ENCODE measurements at places on chromosomes 12 and 14. TPM values are rescaled to one million over a fixed set of nuclear protein-coding genes. Genes with fewer than 3 reads are reported as not detected.

DNA sequence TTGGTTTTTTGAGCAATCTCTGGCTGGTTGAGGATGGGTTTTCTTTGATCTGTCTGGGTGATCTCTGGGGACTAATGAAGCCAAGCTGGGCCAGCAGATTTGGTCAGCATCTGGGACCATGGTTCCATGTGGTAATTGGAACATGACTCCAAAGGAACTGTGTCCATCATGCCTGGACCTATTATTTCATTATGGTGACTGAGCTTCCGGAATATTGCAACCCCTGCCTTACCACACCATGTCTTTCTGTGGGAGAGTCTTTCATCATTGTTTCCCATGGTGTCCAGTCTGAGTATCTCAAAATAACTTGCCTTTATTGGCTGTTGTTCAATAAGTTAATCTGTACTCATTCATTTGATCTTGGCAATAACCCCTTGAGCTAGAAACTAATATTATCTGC is 624.9 kb upstream of the TBX3 start:
- DNase-seq, result no peak

- no peak for DNase-seq
These were observed 1.5 kb upstream of the CLEC12A start for GRCh38 chr12:9969673-9970072.

DNA sequence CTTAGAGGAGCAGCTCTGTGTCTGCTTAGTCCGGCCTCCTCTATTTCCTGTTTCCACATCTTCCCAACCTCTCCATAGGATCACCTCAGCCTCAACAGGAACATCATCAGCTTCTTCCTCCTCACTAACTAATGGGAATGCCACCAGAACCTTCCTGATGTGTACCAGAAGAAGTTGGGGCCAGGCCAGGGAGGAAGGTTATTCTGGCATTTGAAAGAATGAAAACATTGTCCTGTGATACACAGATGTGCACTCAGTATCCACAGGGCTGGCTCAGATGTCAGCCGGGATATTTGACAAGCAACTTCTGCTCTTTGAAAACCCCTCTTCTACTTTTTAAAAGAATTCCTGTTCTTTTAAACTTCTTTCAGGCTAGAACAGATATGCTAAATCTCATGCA is 63.6 kb downstream of the TMEM30B start:
- DNase-seq, result no peak

GRCh38 chr12:92027701-92028440 is 117.8 kb downstream of the BTG1 start:
- DNase-seq, result no peak

DNA sequence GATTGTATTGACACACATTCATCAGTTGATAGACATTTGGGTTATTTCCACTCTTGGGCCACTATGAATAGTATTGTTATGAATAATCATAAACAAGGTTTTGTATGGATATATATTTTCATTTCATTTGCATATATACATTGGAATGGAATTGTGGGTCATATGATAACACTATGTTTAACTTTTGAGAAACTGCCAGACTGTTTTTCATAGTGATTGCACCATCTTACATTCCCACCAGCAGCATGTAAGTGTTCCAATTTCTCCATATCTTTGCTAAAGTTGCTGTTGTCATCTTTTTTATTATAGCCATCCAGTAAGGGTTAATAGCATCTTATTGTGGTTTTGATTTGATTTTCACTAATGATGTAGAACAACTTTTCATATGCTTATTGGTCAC is 198.5 kb upstream of the PPFIA2 start:
- DNase-seq, result no peak

- DNase-seq, result no peak
These were observed 1.3 kb downstream of the CAMKK2 start for GRCh38 chr12:121295116-121295745.

DNA sequence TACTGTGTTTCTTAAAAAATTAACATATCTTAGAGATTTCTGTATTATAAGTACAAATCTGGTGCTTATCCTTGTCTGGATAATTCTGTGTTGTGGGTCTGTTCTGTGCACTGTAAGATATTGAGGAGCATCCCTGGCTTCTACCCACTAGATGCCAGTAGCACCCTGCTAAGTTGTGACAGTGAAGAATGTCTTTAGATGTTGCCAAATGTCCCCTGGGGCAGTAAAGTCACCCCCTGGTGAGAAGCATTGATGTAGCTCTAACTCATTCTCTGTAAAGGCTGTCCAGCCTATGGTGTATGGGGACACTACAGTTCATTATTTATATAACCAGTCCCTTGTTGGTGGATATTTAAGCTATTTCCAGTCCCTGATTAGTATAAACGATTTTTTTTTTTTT is 31.4 kb downstream of the MAP1LC3B2 start:
- no peak for DNase-seq

DNA sequence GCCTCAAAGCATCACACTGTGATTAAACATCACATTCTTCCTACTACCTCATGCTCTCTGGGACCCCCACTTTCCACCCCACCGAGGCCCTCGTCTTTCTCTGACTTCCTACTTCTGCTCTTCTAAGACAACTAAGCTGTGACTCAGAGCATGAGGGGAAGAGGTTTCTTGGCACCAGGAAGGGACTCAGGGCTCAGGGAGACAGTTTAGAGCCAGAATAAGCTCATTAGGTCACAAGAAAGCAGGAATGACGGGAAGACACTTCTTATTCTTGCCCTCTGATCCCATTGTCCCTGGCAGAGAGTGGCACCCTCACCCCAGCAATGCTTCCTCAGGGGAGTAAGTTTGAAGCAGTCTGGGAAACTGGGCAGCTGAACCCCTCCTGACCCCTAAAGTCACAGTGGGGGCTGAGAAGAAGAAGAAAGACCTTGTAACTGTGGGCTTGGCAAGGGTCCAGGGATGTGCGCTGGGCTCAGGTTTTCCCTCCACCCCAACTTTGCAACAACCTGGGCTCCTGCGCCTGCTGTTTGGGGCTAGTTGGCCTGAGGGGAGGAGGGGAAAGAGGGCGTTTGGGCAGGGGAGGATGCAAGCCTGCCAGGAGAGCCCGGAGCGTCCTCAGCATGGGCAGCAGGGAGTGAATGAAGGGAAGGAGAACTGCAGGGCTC is 64.6 kb upstream of the ACTN1 start:
- peak; percentile 81 for DNase-seq

- DNase-seq, result peak; percentile 33
These were observed 75.5 kb downstream of the FBXL14 start for GRCh38 chr12:1518591-1519516.

- no peak for DNase-seq
These were observed 44.3 kb downstream of the SPRING1 start for GRCh38 chr12:116693286-116694227.

DNA sequence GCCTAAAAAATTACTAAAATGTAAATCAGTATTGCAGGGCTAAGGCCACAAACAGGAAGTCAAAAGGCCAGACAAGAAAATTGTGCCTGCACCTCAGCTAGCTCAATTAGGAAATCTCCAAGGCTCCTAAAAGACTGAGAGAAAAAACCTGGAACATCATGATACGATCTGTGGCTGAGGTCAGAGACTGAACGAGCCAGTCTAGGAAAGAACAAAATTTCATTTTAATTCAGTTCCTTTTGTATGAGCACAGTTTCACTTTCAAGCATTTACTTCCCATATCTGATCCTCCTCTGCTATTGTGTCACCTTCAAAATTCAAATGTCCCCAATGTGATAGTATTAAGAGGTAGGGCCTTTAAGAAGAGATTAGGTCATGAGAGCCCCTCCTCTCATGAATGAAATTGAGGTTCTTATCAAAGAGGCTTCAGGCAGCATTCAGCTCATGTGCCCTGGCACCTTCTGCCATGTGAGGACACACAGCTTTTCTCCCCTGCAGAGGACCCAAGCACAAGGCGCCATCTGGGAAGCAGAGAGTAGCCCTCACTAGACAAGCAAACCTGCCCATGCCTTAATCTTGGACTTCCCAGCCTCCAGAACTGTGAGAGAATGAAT is 14.8 kb downstream of the PRKAB1 start:
- DNase-seq, result no peak

DNA sequence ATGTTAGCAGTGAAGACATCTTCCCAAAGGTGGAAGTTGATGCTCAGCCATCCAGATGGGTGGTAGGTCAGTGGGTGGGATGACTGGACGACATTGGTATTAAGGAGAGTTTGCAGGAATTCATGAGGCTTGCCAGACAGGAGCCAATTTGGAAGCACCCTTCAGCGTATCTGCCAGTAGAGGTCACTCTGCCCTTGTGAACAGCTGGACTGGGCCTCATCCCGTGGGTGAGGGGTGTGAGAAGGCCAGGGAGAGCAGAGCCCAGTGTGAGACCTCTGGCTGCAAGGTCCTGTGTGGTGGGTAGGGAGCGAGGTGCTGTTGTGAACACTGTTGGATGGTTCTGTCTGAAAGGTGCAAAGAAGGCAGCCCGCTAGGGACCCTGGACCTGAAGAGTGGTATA is 37.7 kb downstream of the SLC5A8 start:
- DNase-seq, result no peak

DNA sequence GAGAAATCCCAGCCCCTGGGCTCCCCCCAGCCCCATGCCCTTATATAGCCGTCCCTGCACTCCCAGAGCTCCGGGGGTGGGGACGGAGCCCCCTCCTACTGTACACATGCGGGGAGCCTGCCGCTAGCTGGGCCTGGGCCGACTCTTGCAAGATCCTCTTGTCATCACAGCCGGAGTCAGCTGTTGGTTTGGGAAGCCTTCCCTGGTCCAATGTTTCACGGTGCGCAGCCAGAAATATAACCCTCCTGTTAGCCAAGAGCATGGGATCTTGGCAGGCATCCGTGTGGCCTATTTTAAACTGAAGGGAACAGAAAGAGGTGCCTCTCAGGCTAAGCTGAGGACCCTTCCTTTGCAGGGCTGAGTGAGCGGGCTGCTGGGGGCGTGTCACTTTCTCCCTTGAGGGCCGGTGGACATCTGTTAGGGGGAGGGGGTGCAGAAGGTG is 175.3 kb downstream of the TSPAN9 start:
- DNase-seq, result peak; percentile 88

DNA sequence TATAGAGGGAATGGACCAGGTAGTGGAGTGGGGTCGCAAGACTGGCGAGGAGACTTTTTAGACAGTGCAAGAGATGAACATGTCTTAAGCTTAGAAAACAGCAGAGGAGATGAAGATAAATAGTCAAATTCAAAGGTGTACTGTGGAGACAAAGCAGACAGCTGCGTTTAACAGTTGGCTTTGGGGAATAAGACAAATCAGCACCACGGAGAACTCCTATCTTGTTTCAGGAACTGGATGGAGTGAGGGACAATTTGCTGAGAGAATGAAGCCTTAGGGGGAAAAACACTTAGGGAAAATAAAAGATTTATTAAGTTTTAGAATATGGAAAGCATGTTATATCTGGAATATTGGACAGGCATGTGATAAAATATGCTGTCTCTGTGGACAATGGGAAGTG is 458.8 kb downstream of the GLT1D1 start:
- DNase-seq, result no peak

DNA sequence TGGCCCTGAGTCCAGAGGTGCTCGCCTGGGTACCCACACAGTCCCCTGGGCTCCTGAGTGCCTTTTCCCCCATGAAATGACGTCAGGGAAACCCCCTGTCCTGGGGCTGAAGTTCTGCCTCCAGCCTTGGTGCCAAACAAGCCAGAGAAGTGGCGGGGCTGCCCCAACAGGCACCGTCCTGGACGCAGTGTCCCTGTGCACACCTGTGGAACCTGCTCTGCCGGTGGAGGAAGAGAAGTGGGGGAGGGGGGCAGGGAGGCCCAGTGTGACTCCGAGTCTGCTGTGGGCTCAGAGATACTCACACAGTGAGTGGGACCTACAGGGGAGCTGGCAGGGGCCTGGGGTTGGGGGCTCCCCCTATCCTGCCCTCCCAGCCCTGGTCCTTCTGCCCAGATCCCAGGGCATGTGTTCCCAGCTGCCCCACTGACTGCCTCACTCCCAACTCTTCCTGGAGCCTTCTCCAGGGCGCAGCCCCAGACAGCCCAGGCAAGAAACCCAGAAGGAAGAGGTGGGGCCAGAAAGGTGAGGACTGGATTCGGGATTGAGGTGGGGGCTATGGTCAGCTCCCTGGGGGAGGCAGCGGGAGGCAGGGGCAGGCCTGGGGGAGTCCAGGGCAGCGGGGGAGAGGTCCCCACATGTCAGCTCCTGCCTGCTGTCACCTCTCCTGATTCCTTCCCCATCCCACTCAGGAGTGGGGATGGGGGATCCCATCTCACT is 24.7 kb downstream of the CCDC85C start:
- peak; percentile 64 for DNase-seq

GRCh38 chr12:122836027-122836921 is 1.0 kb downstream of the HIP1R start:
- peak; percentile 43 for DNase-seq

DNA sequence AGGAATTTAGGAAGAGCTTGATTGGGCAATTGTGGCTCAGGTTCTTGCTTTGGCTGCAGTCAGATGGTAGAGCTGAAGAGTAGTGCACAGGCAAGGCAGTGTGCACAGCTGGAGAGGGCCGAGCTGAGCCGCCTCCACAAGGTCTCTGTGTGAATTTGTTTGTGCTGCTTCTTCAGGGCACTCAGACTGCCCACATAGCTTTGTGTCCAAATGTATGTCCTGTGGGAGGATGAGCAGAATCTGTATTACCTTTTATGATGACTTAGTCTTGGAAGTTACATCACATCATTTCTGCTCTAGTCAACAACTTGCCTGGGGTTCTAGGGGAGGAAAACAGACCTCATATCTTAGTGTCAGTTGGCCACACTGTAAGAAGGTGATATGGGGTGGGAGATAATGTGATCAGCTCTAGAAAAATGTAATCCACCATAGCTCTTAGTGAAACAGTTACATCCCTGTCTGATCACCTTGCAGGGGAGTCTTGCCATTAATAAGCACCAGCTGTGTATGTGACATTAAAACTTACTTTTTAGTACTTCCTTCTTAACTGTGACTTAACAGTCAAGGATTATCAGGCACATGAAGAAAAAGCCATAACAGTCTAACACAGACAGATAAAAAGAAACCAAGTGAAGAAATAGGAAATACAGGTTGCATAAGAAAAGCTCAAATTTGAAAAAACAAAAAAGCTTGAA is 53.4 kb downstream of the RCOR1 start:
- no peak for DNase-seq

GRCh38 chr14:83184531-83184930 is 1650.9 kb upstream of the SEL1L start:
- DNase-seq, result no peak

DNA sequence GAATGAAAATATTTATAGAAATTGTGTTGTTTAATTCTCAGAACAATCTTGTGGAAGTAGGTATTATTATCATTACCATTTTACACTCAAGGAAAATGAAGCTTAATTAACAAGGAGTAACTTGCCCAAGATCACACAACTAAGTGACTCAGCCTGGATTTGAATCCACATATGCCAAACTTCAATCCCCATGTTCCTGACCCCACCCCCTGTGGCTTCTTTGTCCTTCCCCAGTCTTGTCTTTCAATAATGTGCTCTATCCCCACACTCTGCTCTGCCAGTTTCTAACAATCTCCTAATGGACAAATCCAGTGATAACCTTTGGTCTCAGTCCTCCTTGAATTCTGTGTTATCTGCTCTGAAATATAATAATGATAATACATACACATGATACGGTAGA is 355.2 kb downstream of the BMP4 start:
- no peak for DNase-seq

Gene MYF5
- total RNA-seq, result 7.5 TPM

Gene SLC10A1
- 2.4 TPM for total RNA-seq

Gene HECTD4
- 37.3 TPM for total RNA-seq

Gene TAS2R31
- 32.5 TPM for total RNA-seq

Gene RND1
- total RNA-seq, result 5.8 TPM

Gene TWF1
- 135 TPM for total RNA-seq

Gene DAO
- total RNA-seq, result not detected

All from umbilical cord (tissue), 2 donors.